ENCODE measurements at places on chromosomes 16 and 17.

DNA sequence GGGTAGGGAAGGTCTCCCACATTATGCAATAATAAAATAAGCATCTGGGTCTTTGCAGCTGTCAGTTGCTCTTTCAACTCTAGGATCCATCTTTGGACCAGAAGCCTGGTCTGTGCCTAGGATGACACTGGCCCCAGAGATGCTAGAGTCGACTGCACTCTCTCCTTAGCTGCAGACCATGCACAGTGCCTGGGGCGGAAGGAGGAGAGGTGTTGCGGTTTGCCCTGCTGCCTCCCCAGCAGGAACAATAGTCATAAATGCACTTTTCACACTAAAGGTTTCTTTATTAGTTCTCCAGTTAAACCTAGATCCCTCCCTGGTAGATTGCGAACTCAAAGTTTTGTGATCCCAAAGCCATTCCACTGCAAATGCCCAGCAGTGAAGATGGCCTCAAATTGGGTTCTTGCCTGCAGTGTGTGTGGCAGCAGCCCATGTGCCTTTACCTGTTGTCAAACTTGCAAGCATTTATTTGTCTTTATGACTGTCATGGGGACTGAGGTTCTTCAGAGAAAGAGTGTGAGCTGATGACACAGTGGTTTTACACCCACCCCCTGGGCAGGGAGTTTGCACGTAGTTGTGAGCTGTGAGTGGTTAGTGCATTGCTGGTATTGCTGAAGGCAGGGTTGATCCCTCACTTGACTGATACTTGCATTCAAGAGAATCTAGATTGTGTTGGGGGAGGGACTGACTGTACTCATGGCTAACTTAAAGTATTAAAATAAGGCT, 10.3 kb downstream of the ATXN1L start:
- DNase-seq = no peak

GRCh38 chr17:77867308-77867781, 91.2 kb upstream of the TNRC6C start:
- DNase-seq = no peak

DNA sequence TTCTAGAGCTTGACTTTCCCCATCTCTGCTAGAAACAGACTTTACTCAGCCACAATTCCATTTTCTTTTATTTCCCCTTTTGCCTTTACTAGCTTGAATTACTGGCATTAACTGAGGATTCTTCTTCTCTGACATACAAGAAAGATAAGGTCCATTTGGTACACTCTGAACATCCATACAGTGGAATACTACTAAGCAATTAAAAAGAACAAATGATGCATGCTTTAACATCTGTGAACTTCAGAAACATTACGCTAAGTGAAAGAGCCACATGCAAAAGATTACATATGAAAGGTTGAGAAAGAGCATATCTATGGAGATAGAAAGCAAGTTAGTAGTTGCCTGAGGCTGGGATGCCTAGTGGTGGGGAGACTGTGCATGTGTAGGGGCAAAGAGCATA, 130.9 kb downstream of the PPM1E start:
- no peak for DNase-seq

- no peak for DNase-seq
Observed at GRCh38 chr17:34406226-34406625, 43.2 kb upstream of the CCL1 start.

GRCh38 chr17:18977646-18978045, 25.7 kb downstream of the SLC5A10 start:
- no peak for DNase-seq

GRCh38 chr17:187130-187529, 5.7 kb upstream of the DOC2B start:
- no peak for DNase-seq

- no peak for DNase-seq
Observed at GRCh38 chr17:514584-514983, 162.0 kb upstream of the RPH3AL start.

GRCh38 chr17:45440161-45440778, 7.6 kb upstream of the ARHGAP27 start:
- DNase-seq = no peak

DNA sequence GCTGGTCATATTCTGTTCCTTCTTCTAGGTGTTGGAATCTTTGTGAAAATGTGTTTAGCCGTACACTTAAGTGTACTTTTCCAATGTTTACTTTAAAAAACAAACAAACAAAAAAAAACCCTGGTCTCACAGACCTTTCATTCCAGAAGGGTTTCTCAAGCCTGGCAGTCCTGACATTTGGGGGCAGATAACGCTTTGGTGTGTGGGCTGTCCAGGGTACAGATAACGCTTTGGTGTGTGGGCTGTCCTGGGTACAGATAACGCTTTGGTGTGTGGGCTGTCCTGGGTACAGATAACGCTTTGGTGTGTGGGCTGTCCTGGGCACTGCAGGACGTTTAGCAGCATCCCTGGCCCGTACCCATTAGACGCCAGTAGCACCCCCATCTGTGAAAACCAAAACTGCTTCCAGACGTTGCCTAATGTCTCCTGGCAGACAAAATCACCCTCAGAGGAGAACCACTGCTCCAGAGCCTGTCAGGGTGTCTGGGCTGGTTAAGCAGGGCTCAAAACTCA, 15.2 kb upstream of the FLCN start:
- no peak for DNase-seq

DNA sequence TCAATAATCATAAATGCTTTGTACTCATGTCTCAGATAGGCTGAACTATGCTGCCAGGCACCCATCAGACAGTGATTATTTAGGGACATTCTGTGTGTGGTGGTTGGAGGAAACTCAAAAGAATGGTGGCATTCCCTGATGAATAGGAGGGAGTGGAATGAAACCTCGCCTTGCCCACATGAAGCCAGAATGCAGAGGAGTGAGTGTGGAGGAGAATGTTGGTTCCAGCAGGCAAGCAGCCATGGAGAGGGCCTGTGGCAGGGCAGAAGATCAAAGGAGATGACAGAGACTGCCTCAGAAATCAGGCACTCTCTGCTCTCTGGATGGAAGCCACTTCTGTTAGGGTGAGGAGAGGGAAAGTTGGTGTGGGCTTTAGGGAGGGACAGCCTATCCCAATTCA, 22.5 kb downstream of the KCTD19 start:
- no peak for DNase-seq

GRCh38 chr17:77892469-77893143, 65.9 kb upstream of the TNRC6C start:
- DNase-seq = no peak

GRCh38 chr17:38851434-38851833, 2.1 kb downstream of the RPL23 start:
- DNase-seq = no peak

- DNase-seq = no peak
Observed at GRCh38 chr17:82457929-82458178, 687 bp upstream of the NARF start.

GRCh38 chr17:21213638-21214014, 335 bp downstream of the TMEM11 start:
- no peak for DNase-seq

GRCh38 chr16:4859900-4860255, 12.6 kb downstream of the UBN1 start:
- DNase-seq = no peak

DNA sequence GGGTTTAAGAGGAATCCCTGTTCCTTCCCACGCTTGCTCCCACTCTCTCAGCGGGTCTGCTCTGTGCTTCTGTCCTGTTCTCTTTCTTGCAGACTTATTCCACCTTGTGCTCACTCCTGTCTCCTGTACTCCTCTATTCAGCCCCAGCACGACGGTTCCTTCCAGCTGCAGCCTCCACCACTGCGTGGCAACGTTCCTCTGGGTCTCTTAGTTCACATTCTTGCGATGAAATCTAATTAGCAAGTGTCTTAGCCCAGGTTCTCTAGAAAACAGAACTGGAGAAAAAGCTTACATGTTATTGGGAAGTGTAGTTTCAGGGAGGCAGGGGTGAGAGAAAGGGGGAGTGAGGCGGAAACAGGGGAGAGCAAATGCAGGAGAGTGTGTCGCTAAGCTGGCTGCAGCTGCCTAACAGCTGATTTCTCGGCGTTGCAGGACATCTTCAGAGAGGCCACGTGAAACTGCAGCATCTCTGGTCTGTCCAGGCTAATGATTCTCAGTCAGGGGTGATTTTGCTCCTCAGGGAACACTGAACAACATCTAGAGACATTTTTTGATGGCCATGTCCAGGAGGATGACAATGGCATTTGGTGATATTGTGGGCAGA, 213.2 kb upstream of the NLRP1 start:
- no peak for DNase-seq

DNA sequence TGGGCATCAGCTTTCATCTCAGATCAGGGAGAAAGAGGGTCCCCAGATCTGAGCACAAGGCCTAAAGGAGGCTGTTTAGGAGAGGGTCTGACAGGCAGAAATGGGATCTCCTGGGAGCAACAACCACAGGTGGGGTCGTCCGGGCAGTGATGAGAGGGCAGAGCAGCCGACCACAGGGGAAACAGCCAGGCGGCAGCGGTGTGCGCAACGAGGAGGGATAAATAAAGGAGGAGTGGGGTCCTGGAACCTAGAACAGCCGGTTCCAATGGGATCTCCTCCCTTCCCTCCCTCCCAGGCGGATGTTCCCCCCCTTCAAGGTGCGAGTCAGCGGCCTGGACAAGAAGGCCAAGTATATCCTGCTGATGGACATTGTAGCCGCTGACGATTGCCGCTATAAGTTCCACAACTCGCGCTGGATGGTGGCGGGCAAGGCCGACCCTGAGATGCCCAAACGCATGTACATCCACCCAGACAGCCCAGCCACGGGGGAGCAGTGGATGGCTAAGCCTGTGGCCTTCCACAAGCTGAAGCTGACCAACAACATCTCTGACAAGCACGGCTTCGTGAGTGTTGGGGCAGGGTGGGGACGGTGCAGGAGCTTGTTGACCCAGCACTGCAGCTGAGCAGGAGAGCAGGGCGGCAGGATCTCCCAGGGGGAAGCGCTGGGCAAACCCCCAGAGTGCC, 1.9 kb downstream of the TBX2 start:
- no peak for DNase-seq

- peak; percentile 85 for DNase-seq
Observed at GRCh38 chr17:29565643-29566472, 979 bp downstream of the ABHD15 start.

DNA sequence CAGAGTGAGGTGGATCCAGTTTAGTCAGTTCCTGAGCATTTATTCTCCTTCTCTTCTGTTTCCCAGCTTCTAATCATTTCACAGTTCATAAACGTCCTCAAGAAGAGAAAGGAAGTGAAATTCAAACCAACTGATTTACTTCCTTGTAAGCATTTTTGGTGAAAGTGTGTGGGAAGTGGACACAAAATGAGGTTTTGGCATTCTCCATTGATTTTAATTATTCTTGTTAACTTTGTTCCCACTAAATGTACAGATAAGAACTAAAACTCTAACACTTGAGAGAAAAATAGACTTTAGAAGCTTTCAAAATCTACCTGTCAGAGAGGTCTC, 42.7 kb upstream of the CORO6 start:
- DNase-seq = no peak

GRCh38 chr16:89880477-89881367, 7.3 kb downstream of the TCF25 start:
- DNase-seq = no peak

DNA sequence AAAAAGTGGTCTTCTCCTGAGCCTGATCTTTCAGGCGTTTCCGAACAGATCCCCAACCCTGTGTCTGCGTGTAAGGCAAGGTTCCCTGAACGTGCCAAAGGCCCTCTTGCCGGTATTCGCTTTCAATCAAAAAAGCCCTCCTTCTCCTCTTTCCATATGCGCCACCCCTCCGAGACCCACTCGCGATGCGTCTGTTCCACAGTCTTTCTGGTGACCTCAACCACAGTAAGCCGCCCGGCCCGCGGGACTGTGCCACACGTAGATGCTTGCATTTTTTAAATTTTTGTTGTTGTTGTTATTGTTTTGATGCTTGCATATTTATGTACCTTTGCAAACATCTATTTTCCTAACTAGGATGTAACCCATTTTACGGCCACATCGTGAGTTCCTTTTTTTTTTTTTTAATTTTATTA, 607 bp upstream of the PRPSAP1 start:
- no peak for DNase-seq

DNA sequence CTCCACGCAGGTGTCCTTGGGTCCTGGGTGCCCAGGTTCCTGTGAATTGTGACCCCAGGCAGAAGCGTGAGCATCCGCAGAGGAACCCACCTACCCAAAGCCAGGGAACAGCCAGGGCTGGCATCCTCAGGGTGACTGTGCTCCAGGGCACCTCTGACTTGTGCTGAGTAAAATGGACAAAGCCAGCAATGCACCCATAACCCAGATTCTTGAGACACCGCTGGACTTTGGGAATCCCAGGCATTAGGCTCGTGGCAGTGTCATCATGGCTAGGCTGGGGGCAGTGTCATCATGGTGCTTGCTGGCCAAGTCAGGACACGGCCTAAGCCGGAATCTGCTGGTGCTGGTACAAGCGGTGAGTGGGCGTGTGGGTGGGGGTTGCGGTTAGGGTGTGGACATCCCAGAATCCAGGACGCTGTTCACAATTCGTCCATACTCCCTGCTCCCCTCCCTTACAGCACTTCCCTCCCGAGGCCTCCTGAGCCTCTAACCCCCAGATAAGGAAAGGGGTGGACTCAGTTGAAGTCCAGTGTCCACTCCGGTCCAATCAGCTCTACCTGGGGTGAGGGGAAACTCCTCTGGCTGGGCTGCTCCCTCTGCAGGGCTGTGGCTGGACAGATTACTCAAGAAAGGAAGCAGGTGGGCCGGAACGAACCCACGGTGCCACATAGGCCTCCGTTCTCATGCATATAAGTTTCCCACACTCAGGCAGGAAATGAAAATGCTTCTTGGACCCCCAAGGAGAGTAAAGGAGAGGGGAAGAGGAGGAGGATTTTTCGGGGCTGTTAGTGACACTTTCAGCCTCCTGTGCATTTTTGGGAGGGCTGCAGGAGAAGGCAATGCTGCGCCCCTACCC, 138.9 kb downstream of the SEC14L1 start:
- DNase-seq = no peak

DNA sequence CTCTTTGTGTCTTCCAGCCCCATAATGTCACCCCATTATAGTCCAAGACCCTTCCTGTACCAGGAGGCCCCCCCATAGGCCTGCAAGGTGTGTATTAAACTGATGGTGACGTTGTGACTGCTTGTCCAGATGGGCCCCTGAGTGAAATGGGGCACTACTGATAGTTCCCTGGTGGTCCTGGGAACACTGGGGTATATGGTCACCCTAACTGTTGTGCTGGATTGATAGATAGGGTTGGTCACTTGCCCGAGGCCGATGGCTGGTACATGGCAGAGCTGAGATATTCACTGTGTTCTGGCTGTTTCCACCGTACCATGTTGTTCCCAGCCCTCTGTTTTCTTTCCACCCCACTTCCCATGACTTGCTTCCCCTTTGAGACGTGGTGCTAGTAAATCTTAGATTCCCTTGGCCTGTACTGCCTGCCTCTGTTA, 4.3 kb downstream of the CNP start:
- no peak for DNase-seq

GRCh38 chr17:12637745-12638651, 27.7 kb upstream of the MYOCD start:
- no peak for DNase-seq

GRCh38 chr16:19705146-19705501, 12.9 kb downstream of the KNOP1 start:
- DNase-seq = no peak
